ENCODE measurements at places on chromosomes 3 and 15.
A peak's percentile ranks its signal among the peaks of the same experiment; 100 is the strongest.

GRCh38 chr15:69253156-69253555, 45.6 kb upstream of the PAQR5 start:
- peak; percentile 62 for DNase-seq

- DNase-seq: no peak
These were observed 667.1 kb downstream of the NAALADL2 start for GRCh38 chr3:175526191-175526590.

DNA sequence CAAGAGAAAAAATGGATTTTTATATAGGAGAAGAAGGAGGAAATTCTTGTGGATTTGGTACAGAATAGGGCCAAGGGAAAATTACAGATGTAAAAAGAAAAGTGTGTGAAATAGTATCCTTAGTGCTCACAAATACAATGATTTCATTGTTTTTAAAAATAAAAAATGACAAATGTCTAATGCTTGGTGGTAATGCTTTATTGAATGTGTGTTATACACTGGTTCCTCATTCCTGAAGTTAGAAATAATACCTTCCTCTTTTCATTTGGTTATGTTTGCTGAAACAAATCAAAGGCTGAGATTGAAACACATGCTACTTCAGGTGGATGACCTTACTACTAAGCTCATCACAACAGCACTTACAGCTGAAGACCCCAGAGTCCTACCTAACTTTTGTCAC, 37.7 kb upstream of the CCR2 start:
- DNase-seq: no peak

DNA sequence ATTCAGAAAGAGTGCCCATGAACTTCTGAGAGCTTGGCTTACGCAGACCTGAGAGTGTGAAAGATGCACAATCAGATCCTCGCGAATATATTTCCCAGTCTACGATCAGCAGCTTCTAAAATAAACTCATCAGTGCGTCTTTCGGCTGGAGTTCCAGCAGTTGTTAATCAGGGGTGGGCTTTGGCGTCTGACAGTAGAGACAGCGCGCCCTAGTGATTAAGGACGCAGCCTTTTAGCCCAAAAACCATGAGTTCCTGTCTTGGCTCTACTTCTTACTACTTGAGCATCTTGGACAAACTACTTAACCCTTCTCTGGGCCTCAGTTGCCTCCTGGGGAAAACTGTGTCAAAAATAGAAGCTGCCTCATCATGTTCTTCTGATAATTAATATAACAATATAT, 15.8 kb upstream of the ARRDC4 start:
- no peak for DNase-seq

DNA sequence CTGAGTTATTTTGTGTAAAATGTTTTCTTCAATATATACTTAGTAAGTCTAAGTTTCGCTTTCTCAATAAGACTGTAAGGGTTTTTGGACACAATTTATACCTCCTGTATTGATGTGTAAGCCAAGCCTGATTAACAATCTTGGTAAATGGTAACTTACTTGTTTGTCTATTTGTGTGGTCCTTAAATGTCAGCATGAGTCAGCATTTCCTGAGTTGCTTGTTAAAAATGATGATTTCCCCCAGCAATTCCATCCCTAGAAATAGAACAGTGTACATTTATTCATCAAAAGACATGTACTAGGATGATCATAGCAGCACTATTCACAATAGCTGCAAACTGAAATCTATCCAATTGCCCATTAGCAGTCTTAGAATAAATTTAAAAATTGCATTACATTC, 53.4 kb upstream of the LRIG1 start:
- DNase-seq: peak; percentile 11

GRCh38 chr3:64174328-64174727, 50.9 kb downstream of the PRICKLE2 start:
- DNase-seq: peak; percentile 80

DNA sequence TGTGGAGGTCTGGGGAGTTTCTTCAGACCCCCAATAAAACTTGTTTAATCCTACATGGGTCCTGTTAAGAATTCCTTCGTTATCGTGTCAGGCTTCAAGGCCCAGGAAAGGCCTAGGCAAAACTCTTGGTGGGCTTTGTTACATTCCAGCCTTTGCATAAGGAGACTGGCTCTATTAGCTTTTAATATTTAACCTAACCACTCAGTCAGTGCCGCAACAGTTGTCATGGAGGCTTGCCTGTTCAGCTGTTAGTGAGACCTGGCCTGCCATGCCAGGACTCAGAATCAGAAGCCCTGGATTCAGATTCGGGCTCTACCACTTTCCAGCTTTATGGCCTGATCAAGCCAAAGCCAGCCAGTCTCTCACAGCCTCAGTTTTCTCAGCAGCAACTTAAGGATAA, 19.6 kb downstream of the EIF1B start:
- DNase-seq: no peak

GRCh38 chr15:87942316-87942715, 314.2 kb downstream of the NTRK3 start:
- no peak for DNase-seq

GRCh38 chr15:28075573-28075972, 23.5 kb downstream of the OCA2 start:
- DNase-seq: no peak

GRCh38 chr15:69092159-69092558, 68.3 kb upstream of the GLCE start:
- peak; percentile 92 for DNase-seq

DNA sequence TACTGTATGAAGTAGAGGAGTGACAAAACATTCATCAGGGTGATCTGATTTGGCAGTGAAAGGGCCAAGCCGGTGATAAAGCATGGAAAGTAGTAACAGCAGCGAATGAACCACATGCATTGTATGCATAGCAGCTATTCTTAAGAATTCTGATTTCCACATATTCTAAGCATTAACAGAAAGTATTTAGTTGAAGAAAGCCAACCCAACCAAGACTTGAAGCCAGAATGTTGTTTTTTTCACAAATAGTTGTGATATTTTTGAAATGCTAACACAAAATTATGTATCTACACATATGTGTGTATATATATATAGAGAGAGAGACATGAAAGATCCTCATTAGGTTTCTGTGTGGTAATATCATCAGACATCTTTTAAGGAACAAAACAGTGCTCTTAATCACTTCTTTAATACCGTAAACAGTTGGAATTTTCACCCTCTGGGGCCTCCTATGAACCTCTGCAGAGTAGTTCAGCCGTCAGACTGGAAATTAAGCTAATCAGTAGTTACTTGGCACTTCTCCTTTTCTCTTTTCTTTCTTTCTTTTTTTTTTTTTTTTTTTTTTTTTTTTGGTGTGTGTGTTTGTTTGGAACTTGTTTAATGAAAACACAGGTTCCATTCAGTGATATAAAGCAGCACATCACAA, 139.6 kb downstream of the CMSS1 start:
- DNase-seq: no peak

All from epithelial cell of esophagus (primary cell).